ENCODE measurements at places on chromosomes 11 and 22.

DNA sequence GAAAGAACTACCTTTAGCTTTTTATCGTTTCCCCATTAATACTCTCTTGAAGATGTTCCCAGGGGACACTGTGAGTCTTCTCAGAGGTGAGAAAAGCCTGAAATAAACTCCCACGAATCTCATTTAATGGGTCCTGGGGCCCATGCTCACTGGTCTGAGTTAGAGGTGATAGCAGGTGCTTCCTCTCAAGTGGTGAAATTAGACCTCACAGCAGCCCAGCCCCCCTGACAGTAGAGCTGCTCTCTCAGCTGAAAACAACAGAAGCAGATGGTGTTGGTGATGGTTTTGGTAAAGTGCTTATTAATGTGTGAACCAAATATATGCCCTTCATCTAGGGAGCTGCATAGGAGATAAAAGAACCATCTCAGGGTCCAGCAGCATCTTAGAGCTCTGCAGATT lies 76.8 kb upstream of the VPREB1 start:
- no peak for DNase-seq

DNA sequence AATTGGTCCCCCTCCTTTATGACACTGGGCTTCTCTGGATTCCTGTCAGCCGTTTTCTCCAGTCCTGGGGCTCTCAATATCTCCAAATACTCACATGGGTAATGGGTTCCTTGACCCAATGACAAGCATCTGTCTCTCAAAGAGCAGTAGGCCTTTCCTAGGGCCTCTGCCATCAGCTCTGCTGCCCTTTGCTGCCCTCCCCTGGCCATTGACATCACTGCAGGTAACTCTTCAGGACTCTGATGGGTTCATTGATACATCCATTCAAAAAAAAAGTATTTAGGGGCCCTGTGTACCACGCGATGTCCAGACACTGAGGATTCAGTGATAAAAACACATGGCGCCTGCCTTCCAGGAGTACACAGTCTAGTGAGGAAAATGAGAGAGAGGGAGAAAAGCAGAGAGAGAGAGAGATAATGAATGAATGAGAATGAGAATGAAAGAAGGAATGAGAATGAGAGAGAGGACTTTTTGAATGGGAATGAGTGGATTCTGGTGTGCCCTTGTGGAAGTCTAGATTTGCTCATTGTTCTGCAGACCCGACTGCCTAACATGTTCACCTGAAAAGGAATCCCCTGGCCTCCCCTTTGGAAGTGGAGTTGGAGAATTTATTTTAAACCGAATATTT lies 42.6 kb upstream of the OLFML1 start:
- DNase-seq: peak; percentile 4

DNA sequence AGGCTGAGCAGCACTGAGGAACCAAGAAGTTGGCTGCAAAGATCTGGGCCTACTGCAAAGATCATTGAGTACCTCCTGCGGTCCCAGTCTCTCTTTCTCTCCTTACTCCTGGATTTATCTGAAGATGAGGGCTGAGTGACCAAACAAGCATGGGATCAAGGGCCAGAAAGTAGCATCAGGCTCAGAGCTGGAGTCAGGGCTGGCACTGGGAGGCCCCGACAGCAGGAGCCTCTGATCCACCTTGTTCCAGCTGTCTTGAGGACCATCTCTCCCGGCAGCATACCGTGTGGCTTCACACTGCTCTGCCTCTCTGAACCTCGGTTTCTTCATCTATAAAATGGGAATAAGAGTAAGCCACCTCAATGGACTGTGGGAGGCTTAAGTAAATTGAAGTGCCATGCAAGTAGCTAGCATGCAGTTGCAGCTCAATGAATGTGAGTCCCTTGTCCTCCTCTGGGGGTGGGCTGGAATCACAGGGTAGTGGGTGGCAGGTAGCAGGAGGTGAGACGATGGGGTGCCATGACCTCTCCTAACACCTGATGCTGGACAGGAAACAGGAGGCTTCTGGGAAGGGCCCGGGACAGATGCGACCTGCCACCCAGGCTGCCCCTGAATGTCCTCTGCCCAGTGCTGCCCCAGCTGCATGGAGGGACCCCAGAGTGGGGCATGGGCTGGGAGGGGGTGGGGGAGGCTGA lies 52.5 kb upstream of the PRDM11 start:
- DNase-seq: no peak

- DNase-seq: no peak
Observed at GRCh38 chr11:28086569-28086968, 21.4 kb downstream of the KIF18A start.

DNA sequence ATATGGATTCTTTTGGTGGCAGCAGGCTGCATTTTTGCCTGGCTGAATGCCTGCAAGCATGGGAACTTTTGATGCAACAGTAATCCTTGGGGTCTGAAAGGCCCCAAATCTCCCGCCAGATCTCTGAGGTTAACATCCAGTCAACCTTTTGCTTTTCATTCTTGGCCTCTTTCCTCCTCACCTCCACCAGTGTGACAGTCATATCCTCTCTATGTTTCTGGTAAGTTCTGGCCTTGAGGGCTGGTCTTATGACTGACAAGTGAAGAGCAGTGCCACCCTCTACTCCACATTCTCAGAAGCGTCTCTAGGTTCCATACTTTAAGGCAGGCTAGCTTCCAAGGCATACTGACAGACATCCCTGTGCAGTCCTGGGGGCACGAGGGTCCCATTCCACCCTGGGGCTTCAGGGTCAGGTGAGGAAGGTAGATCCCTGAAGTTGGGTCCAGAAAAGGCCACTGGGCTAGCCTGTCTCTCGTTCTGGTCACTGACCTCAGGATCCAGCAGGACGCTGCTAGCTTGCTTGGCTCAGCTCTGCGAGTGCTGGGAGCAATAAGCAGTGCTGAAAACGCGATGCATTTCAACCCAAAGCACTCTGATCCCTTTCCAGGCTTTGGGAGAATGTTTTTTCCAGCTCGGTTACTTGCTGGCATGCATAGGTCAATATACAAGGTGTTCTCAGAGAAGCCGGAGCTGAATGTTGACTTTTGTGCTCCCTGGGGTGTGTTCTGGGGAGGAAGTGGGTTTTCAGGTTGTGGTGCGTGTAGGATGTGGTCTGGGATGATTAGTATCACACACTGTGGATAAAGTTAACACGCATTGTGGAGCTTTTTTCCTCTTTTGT lies 75.2 kb downstream of the PTPRJ start:
- DNase-seq: peak; percentile 48

DNA sequence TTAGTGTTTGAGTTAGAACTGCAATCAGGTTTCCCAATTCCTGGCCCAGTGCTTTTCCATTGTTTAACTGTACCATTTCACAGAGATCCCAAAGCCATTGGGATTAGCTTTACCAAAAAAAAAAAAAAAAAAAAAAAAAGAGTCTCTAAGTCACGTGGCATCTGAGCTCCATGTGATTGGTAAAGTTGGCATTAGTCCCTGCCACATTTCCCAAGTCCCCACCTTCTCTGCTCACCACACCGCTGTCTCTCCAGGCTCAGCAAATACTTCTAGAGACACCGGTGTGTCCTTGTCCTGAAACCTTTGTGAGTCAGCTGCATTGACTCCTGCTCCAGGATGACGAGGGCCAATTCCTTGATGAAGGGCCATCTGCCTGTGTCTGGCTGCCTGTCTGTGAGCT lies 305.3 kb downstream of the KIRREL3 start:
- no peak for DNase-seq

GRCh38 chr11:65090628-65091027 lies 5.4 kb upstream of the VPS51 start:
- no peak for DNase-seq

DNA sequence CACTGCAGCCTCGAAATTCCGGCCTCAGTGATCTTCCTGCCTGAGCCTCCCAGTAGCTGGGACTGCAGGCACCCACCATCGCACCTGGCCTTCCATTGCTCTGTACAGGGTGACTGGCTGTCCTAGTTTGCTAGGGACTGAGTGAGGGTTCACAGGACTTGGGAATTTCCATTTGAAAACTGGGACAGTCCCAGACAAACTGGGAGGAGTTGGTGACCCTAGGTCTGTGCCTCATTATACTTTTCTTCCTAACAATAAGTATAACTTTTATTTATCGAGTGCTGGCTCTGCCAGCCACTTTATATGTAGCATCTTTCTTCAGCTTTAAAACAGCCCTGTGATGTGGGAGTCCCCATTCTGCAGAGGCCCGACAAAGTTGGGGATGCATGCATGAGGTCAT lies 25.5 kb downstream of the TCP11L1 start:
- no peak for DNase-seq

DNA sequence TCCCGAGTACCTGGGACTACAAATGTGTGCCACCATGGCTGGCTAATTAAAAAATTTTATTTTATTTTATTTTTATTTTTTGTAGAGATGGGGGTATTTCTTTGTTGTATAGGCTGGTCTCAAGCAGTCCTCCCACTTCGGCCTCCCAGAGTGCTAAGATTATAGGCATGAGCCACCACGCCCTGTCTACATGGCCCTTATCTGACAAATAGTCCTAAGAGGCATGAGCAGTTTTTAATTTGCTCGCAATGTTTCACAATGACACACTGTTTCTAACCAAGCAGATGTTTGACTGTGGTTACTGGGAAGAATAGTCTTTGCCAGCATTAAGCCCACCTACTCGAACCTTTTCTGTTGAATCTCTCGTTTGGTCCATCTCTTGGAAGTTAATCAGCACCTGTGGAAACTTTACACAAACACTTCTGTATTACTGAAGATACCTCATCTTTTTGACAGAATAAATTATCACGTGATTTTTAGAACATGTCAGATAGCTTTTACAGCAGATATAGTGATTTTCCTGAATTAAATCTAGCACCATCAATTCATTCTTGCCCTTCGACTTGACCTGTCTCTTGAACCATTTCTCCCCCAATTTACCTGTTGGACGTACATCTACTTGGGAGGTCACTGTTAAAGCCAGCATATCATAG lies 71.4 kb downstream of the MTMR3 start:
- DNase-seq: no peak

GRCh38 chr22:29391546-29391945 lies 3.2 kb upstream of the AP1B1 start:
- DNase-seq: no peak

DNA sequence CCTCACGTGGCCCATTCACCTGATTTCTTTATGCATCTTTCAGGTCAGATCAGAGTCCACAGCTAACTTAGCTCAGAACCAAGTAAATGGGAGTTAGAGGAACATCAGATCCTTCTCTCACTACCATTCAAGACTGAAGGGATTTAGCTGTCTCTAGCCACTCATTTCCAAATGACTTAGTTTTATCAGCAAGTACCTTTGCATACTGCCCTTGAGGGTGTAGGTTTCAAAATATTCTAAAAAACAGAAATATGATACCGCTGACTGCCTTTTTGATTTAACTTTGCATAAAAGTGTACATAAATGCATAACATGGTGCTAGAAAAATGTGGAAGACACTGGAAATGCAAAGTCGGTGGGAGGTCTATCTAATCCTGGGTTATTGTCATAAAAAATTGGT lies 500.6 kb upstream of the CHORDC1 start:
- DNase-seq: no peak

DNA sequence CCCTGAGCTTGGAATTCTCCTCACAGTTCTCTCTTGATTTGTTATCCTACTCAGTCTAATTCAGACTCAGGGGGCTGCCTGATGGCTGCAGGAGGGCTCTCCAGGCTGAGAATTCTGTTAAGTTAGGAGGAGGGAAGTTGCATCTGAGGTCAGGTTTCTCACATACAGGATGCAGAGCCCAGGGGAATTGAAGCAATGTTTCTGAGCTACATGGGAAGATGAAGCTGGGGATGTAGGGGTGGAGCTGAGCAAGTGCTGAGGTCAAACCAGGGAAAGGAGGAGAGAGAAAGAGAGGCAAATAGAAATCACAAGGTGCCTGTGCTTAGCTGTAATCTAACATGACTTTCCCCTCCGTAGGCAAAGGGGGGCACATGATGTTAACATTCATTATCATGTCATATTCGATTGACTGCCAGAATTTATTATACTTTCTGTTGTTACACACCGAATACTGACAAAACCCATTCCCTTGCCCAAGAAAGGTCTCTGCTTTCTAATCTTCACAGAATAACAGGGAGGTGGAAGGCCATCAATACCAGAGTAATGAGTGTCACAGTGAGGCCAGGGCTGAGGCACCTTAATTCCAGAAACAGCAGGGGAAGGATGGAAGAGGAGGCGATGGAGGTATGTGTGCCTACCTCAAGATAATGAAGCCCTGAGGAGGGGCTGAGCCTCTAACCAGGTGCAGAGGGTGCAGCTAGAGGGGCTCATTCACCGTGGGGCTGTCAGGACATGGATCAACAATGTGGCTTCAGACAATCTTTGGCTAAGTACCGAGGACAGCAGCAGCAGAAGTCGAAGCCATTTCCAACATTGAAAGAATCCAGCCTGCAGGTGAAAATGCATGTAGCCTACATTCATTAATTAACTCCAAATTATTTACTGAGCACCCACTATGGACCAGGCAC lies 205.4 kb upstream of the SNX19 start:
- no peak for DNase-seq

GRCh38 chr11:47991894-47992293 lies 11.5 kb downstream of the PTPRJ start:
- no peak for DNase-seq

GRCh38 chr11:127996825-127997224 lies 590.5 kb downstream of the ETS1 start:
- no peak for DNase-seq

- no peak for DNase-seq
Observed at GRCh38 chr11:26018336-26018735, 313.6 kb upstream of the ANO3 start.

- DNase-seq: no peak
Observed at GRCh38 chr11:75497788-75498409, 27.8 kb downstream of the GDPD5 start.

DNA sequence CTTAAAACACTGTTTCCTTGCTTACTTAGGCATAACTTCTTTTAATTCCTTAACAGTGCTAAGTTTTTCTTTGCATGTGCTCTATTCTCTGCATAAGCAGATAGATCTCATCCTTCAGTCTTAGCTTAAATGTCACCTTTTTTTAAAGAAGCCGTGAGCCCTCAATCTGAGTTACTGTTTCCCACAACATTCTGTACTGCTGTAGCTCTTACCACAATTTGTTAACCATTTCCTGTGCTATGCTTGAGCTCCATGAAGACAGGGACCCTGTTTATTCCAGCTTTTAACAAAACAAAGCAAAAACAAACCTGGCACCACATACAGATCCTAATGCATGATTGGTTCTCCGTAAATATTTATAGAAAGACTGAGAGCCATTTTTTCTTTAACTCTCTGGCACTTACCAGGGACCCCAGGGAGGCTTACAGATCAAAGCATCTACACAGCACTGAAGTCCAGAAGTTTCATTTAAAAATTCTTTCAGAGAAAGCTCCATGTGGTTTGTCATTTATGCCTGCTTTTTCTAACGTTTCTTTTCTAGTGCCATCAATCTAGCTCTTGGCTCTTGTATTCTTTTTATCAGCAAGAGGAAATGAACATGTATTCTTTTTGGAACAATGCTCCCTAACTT lies 74.9 kb downstream of the DYNC2H1 start:
- DNase-seq: no peak

DNA sequence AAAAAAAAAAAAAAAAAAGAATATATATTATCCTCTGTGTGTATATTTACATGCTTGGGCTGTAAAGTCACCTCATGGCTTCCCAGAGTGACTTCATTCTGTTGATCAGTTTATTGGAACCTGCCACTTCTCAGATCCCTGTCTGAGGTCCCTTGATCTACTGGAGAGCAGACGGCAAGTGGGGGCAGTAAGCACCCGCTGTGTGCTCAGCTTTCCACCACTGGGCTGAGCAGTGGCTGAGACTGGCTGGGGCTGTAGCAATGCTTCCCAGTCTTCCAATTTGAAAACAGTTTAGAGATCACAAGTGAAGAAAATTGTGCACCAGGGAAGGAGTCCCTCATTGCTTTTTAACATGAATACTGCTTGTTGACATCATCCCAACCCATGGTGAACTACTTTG lies 6.9 kb upstream of the RBM4B start:
- DNase-seq: no peak

GRCh38 chr11:19093976-19094375 lies 23.0 kb upstream of the ZDHHC13 start:
- DNase-seq: no peak

Data from retinal pigment epithelial cell (primary cell).